ENCODE measurements at places on chromosomes 12 and 14. TPM values are rescaled to one million over a fixed set of nuclear protein-coding genes. Genes with fewer than 3 reads are reported as not detected.

DNA sequence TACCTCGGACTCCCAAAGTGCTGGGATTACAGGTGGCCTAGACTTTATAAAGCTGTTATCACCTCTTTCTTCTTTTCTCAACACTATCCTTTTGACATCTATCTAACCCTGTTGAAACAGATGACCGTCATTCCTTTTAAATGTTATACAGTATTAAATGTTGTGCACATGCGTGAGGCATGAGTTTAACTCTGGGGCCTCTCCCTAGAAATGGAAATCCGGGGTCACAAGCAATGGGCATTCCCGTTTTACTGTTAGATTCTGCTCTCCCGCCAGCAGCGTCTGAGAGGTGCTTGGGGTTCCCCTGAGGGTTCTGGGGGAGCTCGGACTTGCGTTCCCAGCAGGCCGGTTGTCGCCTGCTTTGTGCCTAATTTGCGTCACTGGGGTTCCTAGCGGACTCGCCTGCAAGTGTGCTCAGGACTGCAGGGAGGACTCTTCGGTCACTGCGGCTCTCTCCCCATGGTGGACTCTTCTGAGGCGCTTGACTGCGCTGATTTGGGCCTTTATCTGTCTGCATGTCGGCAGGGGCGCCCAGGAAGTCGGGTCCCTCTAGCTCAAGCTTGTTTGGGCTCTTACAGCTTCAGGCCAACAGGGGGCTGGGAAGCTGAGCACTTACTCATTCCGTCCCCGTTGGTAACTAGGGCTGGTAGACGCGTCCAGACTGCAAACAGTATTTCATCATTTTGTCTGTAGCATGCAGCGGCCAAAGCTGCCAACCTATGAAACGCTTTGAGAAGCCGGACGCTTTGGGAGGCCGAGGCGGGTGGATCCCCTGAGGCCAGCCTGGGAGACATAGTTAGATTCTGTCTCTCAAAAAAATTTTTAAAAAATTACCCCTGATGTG lies 1.2 kb upstream of the RAN start:
- DNase-seq: peak; percentile 21

GRCh38 chr14:105294142-105294597 lies 6.6 kb downstream of the BRF1 start:
- DNase-seq: no peak

GRCh38 chr12:116650062-116650461 lies 87.8 kb downstream of the SPRING1 start:
- no peak for DNase-seq

GRCh38 chr12:56645201-56645716 lies 525 bp downstream of the ATP5F1B start:
- no peak for DNase-seq

DNA sequence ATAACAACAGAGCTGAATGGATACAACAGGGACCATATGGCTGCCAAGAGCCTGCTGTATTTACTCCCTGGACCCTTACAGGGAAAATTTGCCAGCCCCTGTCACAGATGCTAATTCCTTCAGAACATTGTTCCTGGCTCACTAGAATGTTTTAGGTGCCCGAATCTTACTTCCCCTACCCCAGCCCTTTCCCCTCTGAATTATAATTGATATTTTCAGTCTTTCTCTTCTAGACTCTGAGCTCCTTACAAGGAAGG lies 235.3 kb downstream of the KSR2 start:
- no peak for DNase-seq

DNA sequence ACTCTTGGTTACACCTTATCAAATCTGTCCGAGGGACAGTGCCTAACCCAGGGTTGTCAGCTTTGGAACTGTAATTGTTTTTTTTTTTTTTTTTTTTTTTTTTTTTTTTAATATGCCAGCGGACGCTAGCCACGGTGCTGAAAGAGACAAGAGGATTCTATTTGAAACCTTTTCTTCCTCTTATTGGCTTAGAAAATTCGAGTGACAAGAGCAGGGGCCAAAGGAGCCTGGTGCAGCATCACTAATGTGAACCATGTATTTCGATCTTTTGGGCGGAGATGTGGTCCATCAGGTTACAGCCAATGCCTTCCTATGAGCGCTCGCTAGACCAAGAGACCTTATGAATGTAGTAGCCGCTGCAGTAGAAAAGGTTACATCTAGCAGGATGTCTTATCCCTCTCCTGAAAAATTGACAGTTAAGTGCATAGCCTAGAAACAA lies 922 bp downstream of the PTPRR start:
- DNase-seq: no peak

- no peak for DNase-seq
These were observed 150.7 kb downstream of the KTN1 start for GRCh38 chr14:55730592-55731310.

DNA sequence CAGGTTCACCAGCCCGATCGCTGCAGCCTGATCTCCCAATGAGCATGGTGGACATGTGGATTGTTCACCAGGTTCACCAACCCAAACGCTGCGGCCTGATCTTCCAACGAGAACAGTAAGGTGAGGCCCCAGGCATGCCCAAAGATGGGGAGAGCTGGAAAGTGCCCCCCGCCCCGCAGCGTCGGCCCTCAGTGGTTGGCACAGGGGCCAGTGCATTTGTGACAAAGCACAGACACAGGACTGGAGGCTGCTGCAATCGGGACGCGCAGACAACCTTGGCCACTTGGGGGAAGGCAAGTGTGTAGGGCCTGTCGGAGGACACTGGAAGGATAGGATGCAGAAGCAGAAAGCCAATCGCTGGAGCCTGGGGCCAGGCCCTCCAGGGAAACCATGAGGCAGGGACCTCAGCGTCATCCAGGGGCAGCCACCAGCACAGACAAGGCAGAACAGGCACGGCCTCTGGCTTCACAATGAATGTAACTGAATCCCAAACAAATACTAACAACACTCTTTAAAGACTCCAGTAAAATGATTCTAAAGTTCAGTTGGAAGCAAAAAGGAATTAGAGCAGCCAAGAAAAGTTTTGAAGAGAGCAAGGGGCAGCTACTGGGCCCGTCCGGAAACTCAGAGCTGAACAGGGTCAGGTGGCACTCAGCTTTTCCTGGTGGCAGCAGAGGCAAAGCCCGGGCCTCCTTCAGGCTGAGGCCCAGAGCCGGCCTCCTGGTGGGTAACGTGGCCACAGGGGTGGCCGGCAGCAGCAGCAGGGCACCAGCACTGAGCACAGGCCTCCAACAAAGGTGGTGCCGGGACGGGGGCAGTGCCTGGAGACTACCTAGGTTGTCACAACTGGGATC lies 13.3 kb downstream of the BRF1 start:
- DNase-seq: no peak

DNA sequence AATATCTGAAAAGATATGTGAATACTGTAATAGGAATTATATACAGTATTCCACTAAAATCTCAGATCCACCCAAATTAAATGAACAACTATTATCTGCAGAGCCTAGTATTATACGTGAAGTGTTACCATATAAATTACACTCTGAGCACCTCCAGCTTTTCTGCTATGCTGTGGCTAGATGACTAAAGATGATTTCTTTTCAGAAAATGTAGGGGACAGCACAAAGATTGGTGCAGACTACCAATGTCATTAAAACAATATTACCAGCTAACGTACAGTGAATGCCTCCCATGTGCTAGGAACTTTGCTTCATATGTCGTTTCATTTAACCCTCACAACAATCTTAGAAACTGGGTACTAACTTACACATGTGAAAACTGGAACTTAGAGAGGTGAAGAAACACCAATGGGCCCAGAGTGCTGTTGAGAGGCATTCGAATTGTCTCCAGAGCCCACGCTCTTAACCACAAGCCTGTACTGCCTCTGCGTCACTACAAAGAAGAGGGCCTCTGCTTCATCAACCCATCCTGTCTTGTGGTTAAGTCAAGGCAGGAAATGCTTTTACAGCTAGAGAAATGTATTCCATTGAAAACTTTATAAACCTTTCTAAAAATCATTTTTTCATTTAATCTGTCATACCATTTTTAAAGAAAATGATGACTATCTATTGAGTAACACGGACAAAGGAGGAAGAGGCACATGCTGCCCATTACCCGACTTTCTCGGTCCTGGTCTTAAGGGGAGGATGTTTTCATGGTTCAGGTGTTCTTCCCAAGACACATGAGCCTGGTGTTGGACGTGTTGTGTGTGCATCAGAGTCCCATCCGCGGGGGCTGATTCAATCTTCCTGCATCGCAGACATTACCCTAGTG lies 1.3 kb downstream of the GPR65 start:
- DNase-seq: no peak

GRCh38 chr14:72352012-72352411 lies 419.8 kb downstream of the RGS6 start:
- no peak for DNase-seq

DNA sequence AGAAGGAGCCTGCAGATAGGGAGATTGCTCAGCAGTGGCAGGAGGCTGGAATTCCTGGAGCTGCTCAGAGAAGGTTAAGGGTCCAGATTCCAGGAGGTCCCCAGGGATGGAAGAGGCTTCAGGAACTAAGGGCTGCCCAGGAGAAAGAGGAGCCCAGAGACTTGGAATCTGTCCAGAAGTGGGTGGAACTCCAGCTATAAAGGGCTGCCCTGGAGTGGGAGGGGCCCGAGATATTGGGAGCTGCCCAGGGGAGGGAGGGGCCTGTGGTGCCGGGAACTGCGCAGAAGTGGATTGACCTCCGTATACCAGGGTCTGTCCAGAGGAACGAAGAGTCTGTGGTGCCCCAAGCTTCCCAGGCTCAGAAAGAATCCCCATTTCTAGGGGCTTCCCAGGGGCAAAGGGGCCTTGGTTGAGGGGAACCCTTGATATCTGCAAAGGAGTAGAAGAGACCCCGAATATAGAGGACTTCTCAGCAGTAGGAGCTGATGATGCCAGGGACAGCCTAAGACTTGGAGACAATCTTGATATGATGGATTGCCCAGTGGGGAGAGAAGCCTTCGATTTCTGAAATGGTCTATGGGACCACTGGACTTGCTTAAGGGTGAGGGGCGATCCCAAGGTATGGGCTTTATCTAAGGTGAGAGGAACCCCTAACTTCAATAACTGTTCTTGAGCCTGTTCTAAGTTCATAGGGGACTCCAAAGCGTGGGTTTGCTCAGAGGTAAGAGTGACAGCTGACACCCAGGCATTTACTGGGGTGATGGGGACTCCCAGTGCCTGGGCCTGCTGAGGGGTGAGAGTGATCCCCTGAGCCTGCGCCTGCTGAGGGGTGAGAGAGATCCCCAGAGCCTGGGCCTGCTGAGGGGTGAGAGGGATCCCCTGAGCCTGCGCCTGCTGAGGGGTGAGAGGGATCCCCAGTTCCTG lies 45.0 kb downstream of the FAM186A start:
- DNase-seq: peak; percentile 52

DNA sequence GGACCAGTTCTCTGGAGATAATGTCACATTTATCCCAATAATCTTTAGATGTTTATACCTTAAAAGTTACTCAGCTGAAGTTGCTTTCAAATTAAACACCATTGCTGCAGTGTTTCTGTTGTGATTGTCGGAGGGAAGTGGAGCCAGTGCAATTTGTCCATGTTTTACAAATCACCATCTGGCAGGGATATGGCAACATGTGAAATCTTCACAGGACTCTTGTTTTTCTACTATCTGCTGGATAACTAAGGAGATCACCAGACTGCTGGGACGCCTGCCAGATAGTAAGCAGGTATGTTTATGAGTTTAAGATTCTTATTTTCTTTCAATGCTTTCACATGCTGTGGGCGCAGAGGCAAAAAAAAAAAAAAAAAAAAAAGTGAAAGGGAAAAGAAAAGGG lies 100.3 kb upstream of the SOX5 start:
- no peak for DNase-seq

GRCh38 chr12:131091413-131091975 lies 137.8 kb downstream of the ADGRD1 start:
- no peak for DNase-seq

DNA sequence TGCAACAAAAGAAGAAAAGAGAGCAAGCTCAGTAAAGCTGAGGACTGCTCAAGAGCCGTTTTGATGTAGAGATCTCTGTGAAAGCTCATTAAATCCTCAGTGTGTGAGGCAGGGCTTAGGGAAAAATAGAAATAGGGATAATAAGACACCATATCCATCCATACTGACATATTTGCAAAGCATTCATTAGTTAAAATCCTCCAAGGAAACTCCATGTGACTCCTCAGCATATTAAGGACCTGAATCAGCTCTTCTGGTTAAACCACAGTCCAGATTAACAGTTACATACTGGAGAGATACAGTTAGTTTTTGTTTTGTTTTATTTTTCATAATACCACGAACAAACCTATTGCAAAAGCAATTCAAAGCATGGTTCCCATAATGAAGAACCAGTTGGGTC lies 288.2 kb downstream of the PAWR start:
- DNase-seq: no peak

DNA sequence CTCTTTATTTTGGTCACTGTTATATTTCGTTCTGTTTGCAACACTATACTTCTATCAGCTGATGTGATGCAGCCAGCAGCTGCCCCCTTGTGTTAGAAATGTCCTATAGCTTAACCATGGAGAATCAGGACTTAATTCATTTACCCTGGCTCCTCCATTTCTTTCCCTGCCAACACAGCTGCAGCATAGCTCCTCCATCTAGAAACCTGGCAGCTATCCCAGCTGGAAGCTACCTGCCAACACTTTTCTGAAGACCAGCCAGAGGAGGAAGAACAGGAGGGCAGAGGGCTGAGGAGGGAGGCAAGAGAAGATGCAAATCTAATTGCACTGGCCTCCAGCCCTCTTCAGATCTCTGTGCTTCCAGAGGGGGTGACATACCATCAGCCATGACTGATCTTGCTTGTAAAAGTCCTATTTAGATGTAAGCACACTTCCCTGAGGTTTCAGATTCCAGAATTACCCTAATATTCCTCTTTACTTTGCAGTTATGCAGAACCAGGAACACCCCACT lies 156.8 kb upstream of the TMEM260 start:
- DNase-seq: peak; percentile 65

DNA sequence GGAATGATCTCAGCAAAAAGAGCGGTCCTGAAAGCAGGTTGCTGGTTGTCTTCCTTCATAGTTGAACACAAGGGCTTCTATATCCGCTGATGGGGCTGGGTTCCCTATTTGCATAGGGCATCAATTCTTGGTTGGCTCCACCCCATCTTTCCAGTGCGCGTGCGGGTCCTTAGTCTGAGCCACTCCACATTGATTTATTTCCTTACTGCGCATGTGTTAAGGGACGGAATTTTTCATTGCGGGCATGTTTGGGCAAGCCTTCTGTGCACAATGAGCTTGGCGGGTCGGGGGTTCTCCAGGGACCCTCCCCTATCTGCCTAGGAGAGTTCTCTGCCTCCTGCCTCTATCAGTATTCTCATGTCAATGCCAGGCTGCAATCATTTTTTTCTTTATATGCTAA lies 21.2 kb upstream of the DLGAP5 start:
- DNase-seq: peak; percentile 96

DNA sequence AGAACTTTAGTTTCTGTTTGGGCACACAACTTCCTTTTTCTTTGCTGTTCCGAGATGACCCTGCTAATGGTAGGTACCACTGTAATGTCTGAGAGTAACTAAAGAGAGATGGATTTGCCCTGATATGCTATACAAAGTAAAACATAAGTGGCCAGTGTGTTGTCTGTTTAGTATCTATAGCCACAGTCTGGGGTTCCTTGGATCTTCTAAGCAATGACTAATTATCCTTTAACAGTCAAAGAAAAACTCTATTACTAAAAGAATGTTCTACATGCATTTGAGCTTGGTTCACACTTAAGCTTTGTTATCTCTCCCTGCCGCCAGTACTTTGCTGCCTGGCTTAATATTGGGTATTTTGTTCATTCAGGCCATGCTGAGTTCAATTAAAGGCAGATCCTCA lies 1051.9 kb upstream of the FLRT2 start:
- DNase-seq: no peak

CLEC9A gene
- total RNA-seq: not detected

P3H3 gene
- 10.8 TPM for total RNA-seq

RBP5 gene
- total RNA-seq: not detected

NGB gene
- total RNA-seq: not detected

GPR84 gene
- total RNA-seq: not detected

KRT71 gene
- not detected for total RNA-seq

EML5 gene
- total RNA-seq: 0.53 TPM

LRP6 gene
- 38.1 TPM for total RNA-seq

Data from SK-MEL-5 (cell line).